ENCODE measurements at places on chromosomes 2 and 18.

GRCh38 chr18:79547413-79548076 is 132.1 kb upstream of the CTDP1 start:
- no peak for DNase-seq

DNA sequence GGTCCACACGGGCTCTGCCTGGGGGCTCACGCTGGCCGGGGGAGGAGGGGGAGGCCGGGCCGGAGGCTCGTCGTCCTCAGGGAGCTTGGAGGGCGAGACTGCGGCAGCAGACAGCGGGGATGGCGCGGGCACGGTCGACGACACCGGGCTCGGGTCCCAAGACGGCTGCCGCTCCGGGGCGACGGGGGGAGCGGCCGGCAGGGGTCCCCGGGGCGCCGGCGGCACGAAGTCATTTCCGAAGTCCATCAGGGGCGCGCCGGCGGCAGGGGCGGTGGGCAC is 491 bp downstream of the RTN4 start:
- no peak for DNase-seq

DNA sequence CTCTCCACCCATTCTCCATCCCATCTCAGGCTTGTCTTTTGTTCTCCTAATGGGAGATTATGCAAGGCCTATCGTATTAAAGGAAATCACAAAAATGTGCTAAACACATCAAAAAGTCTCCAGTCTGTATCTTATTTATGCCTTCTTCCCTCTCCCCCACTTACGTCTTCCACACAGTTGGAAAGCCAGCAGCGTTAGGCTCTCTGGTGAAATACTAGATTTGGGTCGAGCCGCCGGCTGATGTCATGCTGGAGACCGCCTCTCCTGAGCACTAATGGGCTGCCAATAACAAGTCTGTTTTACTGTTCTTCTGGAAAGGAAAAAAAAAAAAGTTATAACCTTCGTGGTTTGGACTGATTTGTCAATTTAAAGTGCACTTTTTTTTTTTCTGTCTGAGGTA is 182.7 kb upstream of the SIX2 start:
- no peak for DNase-seq

DNA sequence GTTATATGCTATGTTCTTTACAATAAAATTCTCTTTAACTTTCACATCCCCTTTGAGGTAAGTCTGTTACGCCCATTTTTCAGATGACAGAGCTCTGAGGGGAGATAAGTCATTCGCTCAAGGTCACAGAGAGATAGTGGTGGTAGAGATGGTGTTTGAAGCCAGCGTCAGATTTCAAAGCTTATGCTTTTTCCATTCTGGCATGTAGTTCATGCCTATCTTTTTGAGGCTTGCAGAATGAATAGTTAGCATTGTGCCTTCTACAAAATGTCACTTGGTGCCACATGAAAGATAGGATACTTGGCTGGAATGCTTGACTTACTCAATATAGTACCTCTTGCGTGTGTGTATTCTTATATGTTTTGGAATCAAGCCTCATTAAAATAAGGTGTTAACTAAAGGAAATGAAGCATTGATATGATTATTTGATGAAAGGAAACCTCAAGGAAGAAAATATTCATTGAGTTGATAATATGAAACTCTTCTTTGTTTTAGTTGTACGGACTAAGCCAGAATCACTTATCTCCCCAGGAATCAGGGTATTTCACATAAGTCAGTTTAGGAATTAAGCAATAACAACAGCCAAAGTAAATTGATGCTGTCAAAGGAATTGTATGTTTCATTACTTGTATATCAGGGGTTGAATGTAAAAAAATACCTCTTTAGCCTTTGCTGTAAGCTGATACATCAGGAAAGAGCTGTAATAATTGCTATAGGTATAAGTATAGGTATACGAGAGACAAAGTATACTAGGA is 15.5 kb downstream of the SPATS2L start:
- DNase-seq: no peak

- no peak for DNase-seq
Measured at GRCh38 chr2:238741277-238741676, 106.6 kb upstream of the TWIST2 start.

GRCh38 chr2:196899976-196900375 is 26.5 kb downstream of the PGAP1 start:
- DNase-seq: no peak

DNA sequence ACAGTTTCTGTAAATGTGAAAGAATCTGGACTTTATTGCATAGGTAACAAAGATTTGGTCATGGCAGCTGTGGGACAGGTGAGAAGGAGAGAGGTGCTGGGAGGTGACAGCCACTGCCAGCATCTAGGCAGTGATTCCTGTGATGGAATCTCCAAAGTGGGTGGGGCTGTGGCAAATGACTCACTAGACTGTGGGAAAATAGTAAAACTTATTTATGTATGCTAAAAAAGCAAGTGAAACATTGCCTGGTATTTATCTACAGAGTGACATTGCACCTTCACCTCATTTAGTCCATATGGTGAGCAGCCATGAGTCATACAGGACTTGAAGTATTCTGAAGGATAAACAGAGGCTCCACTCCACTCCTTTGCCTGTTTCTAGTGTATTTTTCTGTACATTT is 145.3 kb upstream of the MEX3C start:
- no peak for DNase-seq

GRCh38 chr2:158546412-158547144 is 89.8 kb downstream of the PKP4 start:
- no peak for DNase-seq

- DNase-seq: no peak
Measured at GRCh38 chr2:19887510-19887909, 14.3 kb downstream of the TTC32 start.

DNA sequence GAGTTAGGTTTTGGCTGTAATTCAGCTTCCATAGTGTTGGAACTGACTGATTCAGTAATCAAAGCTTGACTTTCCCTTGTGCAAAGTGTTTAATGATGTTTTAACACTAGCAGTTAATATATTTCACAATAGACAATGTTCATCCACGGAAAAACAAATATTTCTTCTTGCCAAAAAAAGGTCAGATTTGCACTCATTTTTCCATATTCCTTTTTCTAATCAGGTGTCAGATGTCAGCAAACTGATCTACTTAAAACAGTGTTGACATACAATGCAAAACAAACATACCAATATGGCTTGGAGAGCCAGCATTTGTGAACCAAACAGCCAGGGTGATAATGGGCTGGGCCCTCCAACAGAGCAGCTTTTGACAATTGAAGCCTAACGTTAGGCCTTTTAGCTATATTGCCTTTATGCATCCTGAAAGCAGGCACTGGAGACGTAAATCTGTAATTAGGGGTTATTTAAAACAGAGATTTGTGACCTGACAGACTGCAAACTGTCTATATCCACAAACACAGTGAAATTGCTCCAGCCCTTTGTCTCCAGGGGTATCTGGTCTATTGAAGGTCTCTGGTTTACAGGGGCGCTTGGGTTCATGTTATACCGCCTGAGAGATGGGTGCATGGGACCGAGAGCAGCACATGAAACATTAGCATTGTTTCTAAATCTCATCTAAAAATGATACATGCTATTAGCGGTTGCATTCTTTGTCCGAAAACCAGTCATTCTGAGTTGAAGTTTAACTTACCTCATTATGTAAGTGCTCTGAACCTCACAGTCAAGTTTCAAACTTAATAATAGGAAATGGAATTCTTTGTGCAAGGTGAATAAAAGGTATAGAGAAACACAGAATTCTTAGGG is 7.1 kb upstream of the CDCA7 start:
- no peak for DNase-seq

DNA sequence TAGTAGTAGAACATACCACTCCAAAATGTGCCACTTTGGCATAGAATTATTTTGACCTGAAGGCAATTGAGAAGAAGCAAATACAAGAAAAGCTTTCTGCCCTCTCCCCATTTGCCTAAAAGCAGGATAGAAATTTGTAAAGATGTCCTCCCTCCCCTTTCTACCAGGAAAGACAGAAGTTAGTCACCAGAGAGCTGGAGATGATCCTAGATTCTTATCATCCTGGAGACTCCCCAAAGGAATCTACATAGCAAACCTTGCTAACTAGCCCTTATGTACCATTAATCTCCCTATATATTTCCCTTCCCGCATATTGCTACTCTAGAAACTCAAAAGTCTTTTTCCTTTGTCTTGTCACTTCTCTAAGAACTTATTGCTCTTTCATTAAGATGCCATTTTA is 12.6 kb upstream of the TMEM37 start:
- no peak for DNase-seq

GRCh38 chr18:51074605-51075004 is 44.6 kb downstream of the SMAD4 start:
- DNase-seq: no peak

DNA sequence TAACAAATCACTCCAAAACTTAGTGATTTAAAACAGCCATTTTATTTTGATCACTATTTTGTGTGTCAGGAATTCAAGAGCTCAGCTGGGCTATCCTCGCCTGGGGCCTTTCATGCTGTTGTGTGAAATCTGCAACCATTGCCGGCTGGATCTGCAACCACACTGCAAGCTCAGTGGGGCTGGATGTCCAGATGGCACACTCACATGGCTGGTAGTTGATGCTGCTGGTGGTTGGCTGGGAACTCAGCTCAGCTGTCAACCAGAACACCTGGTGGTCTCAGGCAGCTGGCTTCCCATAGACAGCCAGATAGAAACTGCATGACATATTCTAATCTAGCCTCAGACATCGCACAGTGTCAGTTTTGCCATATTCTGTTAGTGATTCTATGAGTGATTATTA is 30.6 kb upstream of the AP1S3 start:
- DNase-seq: no peak

- DNase-seq: no peak
Measured at GRCh38 chr2:233966388-233966787, 49.2 kb downstream of the TRPM8 start.

DNA sequence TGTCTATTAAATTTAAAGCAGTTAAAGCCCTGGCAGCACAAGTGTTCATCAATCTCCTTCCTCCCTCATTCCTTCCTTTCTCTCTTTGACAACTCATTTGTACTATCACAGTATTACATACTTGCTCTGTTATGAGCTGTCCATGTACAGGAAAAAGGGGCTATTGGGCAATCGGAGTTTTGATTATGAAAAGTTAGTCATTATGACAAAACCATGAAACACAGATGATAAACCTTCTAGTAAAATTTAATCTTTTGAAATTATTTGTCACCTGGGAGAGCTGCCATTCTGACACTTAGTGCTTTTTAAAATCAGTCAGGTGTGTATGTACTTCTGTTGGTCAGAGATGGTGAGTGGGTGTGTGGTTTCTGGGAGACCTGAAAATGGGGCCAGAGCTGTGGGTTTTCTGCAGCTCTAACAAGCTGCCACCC is 39.4 kb downstream of the MAP4K4 start:
- no peak for DNase-seq

GRCh38 chr18:52452427-52452826 is 112.4 kb downstream of the DCC start:
- no peak for DNase-seq

DNA sequence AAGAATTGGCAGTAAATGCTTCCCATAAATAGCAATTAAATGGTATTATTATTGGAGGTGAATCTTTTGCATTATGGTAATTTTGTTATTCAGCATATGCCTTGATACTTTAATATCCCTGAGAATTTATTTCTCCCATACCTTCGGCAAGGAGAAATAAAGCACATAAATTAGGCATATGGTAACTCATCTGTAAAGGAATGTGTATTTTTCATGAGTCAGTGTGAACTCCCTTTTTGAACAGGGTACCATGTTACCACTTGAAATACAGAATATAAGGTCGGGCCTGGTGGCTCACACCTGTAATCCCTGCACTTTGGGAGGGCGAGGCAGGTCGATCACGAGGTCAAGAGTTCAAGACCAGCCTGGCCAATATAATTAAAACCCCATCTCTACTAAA is 18.4 kb downstream of the METTL21A start:
- no peak for DNase-seq

- DNase-seq: no peak
Measured at GRCh38 chr18:6357668-6358067, 57.0 kb downstream of the L3MBTL4 start.

GRCh38 chr2:118589721-118590120 is 257.7 kb downstream of the EN1 start:
- DNase-seq: no peak

DNA sequence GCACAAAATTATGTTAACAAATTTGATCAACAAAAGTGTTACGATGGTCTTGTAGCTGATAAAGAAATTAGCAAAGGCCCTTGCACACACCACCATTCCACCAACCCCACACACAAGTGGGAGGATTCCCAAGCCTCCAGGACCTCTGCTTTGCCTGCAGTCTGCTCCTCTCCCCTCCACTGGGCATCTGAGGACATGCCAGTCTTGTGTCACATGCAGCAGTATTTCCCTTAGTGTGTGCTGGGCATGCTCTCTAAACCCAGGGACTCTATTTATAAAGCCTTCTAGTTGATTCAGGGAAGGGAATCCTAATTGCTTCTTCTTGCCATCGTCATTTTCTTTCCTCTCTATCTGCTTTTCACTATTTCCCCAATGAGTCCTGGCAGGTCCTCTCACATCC is 53.3 kb downstream of the KCTD18 start:
- no peak for DNase-seq

DNA sequence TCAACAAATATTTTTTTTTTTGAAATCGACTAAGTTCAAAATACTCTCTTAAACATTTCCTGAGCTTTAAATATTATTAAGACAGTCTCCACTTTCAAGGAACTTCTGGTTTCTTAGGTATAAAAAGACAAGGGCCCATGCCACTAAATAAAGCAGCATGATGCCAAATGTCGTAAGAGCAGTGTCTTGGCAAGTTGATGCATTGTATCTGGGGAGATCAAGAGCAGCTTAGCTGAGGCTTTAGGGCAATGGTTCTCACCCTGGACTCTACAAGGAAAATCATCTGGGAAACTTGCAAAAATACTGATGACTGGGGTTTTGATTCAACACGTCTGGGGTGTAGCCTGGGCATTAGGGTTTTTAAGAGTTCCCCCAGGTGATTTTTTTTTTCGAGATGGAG is 41.3 kb downstream of the COL4A3 start:
- DNase-seq: no peak

DNA sequence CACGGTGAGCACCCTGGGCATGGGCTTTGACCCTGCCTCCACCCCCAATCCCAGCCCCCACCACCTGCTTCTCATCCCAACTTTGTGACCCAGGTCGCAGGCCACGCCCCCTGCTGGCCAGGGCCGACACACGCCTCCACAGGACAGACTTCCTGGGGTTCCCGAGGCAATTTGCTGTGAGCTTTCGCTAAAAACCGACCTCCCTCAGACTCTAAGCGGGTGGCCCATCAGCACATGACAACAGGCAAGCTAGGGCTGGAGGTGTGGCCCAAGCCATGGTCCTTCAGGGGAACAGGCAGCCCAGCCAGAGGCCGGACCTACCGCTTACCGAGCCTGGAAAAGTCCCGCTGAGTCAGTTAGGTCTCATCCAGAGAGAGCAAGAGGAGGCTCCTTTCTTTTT is 31.9 kb downstream of the C1QL2 start:
- peak; percentile 14 for DNase-seq

GRCh38 chr2:98463551-98463971 is 18.9 kb downstream of the INPP4A start:
- DNase-seq: no peak

- no peak for DNase-seq
Measured at GRCh38 chr2:95231723-95232122, 24.4 kb downstream of the ZNF892 start.

- DNase-seq: no peak
Measured at GRCh38 chr2:101775636-101776035, 78.1 kb downstream of the MAP4K4 start.
